ENCODE measurements at places on chromosomes 6 and 20.

- no peak for DNase-seq
These were observed 14.4 kb downstream of the SLC22A3 start for GRCh38 chr6:160362556-160362955.

- DNase-seq = no peak
These were observed 10.8 kb upstream of the TAAR1 start for GRCh38 chr6:132669690-132670291.

DNA sequence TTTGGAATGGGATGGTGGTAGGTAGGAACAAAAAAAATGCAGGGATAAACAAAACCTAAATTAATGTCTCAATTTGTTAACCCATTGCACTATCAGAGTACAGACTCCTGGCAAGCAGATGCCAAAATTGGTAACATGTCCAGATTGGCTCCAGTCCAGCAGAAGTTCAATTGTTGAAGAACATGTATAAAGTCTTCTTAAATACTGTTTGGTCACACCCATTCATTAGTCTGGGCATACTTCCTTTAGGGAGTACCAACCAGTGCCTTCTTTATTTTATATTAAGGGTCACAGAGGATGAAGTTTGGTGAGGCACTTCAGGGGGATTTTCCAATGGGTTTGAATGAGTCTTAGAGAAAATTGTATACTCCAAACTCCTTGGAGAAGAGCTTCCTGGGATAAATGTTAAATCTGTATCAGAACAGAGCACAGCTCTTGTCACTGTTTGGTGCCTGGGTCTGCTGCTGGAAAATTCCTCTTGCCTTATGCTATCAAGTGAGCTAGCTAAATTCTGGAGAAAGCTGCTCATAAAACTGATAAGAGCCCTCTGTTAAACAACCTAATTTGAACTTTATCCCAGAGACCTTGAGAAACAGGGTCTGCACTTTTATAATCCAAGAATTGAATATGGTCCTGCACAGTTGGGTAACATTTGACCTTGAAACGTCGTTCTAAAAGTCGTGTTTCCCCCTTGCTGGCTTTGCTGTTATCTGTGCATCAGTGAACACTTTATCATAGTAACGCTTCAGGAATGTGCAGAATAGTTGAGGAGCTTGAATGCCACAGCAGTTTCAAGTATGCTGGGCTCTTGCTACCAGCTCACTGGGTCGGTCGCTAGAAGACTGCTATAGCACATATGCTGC lies 334.1 kb upstream of the CITED2 start:
- DNase-seq = no peak

DNA sequence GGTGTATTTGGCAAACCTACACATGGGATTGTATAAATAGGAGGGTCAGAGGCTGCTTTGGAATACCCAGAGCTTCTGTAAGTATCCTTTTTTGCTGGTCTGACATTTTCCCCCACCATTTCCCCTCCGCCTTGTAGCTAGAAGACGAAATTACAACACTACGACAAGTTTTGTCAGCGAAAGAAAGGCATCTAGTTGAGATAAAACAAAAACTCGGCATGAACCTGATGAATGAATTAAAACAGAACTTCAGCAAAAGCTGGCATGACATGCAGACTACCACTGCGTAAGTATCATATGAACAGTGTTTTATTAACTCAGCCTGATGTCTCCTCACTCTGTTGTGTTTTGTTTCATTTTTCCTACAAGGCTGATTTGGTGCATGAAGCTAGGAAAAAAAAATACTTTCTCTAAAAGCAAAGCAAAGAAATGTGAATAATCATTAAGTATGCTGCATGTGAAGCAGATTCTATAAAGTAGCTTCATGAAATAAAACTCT lies 72.7 kb downstream of the HDDC2 start:
- DNase-seq = no peak

DNA sequence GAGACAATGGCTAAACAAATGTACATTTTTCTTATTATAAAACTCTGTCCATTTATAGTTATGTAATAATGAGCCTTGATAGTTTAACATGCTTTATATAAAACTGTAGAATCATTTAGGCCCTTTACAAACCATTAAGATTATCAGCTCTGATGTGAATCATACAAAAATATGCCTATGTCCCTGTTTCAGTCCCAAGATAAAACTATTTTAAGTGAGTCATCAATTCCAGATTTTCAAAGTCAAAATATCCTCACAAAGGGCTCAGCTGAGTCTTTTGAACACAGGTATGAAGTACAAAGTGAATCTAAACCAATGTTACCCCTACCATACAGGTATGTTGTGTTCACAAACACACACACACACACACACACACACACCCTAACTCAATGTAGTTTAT lies 88.0 kb downstream of the PTPRK start:
- DNase-seq = no peak

DNA sequence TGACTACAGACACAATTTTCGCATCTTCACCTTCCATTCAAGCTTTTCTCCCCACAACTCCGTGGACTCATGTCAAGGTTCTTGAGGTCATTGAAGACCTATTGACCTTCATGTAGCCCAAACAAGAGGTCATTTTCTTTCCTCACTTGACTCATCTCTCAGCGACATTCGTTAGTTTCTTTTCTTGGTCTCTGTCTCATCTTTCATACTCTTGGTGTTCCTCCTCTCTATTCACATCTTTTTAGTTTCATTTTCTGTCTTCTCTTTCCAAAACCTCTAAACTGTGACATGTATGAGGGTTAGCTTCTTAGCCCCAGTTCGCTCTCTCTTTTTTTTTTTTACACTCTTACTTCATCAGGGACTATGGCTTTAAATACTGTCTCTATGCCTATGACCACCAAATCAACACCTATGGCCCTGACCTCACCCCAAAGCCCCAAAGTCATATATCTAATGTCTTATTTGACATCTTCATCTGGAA lies 128.6 kb upstream of the BACH2 start:
- DNase-seq = no peak

DNA sequence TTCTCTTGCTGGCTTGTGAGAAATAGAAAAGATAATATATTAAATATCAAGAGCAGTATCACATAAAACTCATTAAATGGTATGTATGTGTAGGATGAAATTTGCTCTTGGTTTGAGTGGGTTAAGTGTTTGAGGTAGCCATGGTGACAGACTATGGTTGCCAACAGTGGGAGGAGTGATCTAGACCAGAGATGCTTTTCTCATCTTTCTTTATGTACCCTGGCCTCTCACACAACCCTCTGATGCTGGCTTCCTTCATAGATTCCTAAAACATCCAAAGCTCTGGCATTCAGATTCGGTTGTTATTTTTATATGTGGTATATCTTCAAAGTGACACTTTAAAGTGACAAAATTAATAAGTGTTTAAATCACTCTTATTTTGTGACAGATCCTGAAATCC lies 9.0 kb upstream of the MLIP start:
- no peak for DNase-seq

- DNase-seq = no peak
These were observed 12.3 kb downstream of the FOXA2 start for GRCh38 chr20:22572023-22572422.

DNA sequence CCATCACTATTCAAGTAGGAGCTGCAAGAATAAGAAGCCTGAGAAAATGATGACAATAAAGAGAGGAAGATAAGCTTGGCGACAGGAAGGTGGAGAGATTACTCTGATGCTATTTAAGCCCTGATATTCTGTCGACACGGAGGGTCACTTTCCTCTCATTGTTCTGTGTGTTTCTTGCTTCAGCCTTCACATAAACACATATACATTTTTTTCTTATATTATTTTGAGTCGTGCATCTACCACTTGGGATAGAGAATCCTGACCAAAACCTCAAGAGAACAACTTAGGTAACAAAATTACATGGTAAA lies 10.5 kb downstream of the PTCHD4 start:
- DNase-seq = no peak

DNA sequence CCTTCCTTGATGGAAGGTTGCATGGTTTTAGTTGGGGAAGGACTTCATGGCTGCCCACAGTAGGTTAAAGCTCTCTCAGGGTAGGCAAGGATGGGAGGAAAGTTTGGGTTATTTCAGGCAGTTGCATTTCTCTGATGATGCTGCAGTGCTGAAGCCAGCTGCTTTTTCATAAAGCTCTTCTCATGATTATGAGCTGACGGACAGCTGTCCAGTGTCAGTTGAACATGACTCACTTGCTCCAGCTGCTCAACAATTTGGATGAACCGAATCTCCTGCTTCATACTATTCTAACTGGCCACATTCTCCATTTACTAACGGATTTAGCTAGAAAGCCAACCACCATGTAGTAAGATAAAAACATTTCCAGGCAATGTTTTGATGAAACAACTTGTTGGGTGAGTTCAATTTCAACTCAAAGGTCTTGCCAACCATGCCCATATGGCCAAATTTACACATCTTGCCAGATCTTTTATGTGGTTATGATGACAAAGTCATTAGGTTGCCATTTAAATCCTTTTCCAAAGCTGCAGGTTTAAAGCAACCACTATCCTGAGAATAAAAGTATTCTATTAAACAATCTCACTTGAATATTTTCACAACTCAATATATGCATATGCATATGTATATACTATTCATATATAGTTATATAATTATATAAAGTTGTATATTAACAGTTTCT lies 125.9 kb downstream of the HS3ST5 start:
- DNase-seq = no peak

GRCh38 chr20:58569241-58570125 lies 54.3 kb upstream of the APCDD1L start:
- no peak for DNase-seq

DNA sequence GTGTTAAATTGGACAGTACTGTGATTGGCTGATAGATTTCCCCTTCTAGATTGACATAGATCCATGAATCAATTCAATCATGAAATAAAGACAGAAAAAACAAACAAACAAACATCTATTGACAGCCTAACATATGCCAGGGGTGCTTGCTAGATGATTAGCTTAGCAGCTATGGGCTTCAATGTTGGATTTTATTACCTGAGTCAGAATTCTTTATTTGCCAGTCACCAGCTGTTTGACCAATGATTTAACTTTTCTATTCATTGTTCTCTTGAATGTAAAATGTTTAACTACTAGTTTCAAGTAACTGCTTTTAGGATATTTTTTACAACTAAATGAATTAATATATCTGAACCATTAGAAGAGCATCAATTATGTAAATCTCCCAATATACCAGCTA lies 901.3 kb upstream of the CITED2 start:
- no peak for DNase-seq

DNA sequence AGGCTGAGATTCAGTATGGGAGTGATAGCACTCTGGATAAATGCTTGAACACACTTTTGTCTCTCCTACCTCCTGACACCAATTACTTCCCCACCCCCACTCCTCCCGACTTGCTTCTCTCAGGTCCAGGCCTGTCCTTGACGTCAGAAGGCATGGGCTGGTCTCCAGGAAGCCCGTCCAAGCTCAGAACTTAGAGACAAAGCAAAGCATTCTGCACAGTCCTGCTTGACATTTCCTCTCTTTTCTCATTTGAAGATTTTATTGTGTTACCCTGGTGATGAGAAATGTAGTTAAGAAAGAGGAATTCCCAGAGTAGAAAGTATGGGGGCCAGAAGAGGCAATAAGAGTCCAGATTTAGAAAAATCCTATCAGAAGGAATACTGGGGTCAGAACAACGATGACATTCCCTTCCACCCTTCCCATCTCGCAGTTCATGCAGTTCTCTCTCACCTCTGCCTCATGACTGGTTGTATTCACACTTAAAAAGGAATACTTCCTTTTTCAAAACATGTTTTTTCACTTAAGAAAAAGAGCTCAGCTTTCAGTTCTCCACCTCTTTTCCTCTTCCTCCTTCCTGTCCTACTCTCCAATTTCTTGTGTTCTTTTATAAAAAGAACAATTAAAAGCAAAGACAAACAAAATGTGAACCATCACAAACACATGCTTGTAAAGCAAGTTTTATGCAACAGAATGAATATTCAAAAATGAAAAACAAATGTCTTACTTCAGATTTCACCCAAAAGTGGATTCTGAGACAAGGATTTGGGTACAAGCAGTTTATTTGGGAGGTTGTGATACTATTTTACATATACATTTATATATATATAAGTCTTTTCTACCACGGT lies 18.5 kb upstream of the FAM184A start:
- no peak for DNase-seq

DNA sequence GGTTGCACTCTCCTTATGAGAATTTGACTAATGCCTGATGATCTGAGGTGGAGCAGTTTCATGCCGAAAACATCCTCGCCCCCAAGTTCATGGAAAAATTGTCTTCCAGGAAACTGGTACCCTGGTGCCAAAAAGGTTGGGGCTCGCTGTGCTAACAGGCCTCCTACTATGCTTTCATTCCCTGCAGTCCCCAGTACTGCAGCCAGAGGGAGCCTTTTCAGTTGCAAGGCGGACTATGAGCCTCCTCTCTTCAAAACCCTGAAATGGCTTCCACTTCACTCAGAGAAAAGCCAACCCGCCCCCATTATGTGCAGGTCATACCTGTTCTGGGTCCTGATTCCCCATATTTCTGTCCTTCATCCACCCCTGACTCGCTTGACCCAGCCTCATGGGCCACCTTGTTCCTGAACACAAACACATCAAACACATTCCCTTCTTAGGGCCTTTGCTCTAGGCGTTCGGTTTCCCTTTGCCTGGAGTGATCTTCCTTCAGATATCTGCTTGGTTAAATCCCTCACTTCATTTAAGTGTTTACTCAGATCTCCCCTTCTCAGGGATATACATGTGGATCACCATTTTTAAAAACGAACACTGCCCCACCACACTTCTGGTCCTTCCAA lies 173.7 kb downstream of the PHACTR1 start:
- DNase-seq = peak; percentile 38

GRCh38 chr6:75115481-75115880 lies 90.4 kb downstream of the COL12A1 start:
- no peak for DNase-seq

GRCh38 chr20:47559141-47559540 lies 57.5 kb downstream of the NCOA3 start:
- no peak for DNase-seq

DNA sequence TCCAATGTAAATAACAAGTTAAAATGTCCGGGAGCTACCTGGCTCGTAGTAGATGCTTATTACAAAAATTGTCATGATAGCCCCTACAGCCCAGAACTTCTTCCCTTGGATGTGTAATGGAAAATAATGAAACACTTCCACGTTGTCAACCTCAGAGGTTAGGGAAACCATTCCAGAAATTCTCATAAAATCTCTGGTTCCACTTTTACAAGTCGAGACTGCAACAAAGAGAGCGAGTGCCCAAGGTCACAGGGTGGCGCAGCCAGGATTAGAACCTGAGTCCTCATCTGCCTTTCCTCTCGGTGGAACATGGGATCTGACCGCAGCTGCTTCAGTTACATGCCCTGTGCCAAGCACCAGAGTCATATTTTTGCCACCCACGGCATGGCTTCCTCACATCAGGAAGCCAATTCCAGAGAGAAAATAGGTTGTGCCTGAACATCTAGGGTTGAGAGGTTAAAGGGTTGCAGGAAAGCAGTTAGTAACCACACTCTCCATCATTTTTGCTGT lies 157.6 kb downstream of the SOBP start:
- no peak for DNase-seq

GRCh38 chr6:145507239-145507638 lies 228.1 kb downstream of the EPM2A start:
- no peak for DNase-seq
